ENCODE measurements at places on chromosomes 7 and 10. TPM values are rescaled to one million over a fixed set of nuclear protein-coding genes. Genes with fewer than 3 reads are reported as not detected.

DNA sequence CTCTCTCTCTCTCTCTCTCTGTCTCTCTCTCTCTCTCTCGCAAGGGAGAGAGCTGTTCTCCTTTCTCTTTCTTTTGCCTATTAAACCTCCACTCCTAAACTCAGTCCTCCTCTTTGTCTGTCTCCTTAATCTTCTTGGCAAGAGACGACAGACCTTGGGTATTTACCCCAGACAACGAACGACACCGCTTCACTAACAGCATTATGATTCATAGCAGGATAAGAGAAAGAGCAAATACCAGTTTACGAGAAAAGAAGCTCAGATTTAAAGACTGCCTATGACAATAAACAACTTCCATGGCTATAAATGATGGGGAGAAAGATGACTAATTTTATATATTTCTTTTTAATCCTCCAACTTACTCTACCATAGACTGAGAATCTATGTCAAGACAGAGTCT, 1396.5 kb upstream of the CELF2 start:
- no peak for DNase-seq

Gene CPA1
- total RNA-seq: 8.0 TPM

Gene ASL
- total RNA-seq: 30.1 TPM

DNA sequence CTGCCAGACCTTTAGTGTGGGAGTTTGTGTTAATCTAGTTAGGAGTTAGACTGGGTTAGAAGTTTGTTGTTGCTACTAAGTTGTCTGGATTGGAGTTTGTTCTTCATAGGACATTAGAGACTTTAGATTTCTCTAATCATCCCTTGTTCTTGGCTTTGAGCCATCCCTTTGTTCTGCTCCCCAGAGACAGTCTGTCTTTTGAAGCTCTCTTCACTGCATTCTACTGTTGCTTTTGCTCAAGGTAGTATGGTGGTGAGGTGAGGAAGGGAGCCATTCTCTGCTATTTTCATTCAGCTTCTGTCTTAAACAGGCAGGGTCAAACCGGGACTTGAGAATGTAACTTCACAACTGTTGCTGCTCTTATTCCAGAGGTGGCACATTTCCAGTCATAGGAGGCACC, 10.4 kb upstream of the TARP start:
- no peak for DNase-seq

Gene CALML5
- total RNA-seq: not detected

DNA sequence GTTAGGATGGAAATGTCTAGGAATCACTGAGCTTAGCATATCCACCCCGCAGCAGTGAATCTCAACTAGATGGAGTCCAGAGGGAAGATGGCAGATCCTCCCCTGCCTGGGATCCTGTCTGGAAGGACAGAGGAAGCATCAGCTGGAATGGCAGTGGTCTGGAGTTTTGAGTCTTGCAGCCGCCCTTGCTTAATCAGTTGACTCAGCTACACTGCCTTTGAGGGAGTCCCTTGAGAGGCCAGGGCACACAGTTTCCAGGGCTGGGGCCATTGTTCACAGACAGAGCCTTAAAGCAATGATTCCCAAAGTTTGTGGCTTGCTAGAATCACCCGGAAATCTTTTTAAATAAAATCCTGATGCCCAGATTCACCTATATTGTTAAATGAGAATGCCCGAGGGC, 128.1 kb downstream of the NT5C2 start:
- no peak for DNase-seq

Gene DUSP5
- total RNA-seq: 41.6 TPM

DNA sequence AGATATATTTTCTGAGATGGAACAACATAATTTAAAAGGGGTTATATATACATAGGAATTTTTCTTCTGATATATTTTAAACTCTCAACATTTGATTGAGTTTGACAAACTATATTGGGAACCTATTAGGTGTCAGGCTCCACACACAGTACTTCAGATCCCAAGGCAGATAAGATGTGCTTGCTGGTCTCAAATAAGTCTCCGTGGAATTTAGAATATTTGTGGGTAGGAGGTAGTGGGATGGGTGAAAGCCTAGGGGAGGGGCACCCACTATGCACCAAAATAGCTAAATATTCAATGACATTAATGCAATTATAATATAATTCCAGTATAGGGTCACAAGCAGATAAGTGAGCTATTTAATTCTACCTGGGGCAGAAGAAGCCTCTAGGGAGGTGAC, 81.5 kb downstream of the ARL4A start:
- no peak for DNase-seq

Gene GTF2IRD1
- total RNA-seq: 2.6 TPM

GRCh38 chr10:14971867-14972448, 12.8 kb downstream of the MEIG1 start:
- no peak for DNase-seq

DNA sequence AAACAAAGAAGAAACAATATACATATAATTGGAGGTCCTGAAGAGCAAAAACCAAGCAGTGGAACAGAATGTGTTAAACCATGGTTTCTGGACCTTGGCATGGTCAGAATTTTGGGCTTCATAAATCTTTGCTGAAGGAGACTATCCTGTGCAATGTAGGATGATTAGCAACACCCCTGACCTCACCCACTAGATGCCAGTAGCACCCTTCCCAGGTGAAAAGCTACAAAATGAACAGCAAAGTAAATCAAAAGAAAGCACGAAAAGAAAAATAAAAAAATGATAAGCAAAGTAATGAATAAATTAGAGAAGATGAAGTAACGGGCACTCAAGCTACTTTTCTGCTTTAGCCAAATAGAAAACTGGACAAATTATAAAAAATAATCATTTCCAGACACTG, 19.2 kb upstream of the ZPBP start:
- DNase-seq: no peak

Measured in GM12878 (cell line).